ENCODE measurements at places on chromosomes 3 and 15.

DNA sequence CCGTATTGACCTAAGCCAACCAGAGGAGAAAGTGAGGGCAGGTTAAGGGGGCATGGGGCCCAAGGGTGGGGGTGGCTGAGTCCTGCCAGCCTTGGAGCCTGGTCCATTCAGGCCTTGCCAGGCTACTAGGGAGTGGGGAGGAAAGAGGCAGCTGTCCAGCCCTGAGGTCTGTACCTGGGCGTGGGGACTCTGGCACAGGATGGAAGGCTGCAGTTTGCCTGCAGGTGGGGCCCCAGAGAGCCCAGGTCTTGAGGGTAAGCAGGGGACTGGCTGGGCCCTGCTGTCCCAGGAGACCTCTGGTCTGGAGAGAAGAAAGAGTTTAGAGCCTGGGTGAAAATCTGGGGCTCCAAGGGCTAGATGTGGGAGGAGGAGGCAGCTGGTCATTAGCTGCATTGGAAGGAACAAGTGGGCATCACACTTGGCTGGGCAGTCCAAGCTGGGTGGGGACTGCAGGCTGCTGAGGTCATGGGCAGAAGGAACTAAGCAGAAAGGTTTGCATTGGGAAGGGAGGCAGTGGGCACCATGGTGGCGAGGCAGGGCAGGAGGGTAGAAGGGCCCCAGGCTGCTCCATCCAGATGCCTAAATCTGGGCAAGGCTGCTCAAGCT, 108.4 kb downstream of the OXNAD1 start:
- DNase-seq: peak; percentile 40

- DNase-seq: no peak
Measured at GRCh38 chr3:114460459-114460858, 166.6 kb downstream of the TIGIT start.

DNA sequence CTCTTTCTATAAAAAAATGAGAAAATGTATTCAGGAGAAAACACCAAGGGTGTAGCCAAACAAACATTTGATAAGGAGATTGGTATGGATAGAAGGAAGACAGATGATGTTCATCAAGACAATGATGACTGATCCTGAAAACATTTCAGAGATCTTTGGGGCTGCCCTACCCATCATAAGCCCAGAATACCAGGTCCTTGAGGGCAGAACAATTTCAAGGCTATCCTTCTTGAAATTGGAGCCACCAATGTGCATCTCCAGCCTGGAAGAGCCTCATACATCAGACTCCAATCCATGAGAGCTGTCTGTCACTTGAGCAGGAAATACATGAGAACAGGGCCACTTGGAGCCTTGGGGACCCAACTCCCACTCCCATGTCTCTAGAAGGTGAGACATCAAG, 89.5 kb upstream of the ANKRD28 start:
- no peak for DNase-seq

- no peak for DNase-seq
Measured at GRCh38 chr3:105315815-105316214, 50.9 kb upstream of the ALCAM start.

- peak; percentile 32 for DNase-seq
Measured at GRCh38 chr15:57591822-57592367, at the start of gene MYZAP. TSS of gene MYZAP (plus strand) at chr15:57591904. CDS start at chr15:57592035, 131 bp downstream.

DNA sequence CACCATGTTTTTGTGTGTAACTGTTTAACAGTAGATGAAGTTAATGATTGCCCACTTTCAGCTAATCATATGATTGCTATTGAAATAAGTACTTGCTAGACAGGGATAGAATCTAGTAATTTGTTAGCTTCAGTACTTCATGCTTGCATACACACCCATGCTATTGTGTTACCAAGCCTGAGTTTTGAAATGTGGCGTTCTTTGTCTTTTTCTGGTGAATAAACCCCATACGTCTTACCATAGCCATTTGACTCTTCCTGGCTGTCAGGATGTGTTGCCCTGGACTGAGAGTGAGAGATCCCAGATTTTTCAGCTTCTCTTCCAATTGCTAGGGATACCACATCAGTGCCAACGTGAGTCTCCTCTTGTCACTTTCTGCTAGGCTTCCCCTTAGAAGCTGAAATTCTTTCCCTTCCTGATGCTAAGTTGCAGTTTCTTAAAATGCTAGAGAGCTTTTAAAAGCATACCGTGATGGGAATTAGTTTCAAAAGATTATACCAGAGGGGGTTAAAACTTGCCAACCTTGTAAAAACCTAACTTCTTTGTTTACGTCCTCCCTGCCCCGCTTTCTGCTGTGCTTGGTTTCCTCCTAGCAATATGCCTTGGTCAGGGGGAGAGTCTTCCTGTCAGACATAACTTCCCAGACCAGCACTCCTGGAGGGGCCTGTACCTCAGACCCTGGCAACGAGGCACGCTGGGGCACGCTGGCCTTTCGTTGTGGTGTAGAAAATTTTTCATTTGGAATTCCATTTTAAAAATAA, 62.9 kb upstream of the ULK4 start:
- no peak for DNase-seq

All from stimulated activated naive B cell treated with anti-CD40 and anti-IgM and Interleukin-4, amounts not matched to agents 10 μg/mL and 1 μg/mL and 100 μg/mL, for 72 hours (primary cell).